Naive thymus-derived CD4-positive, alpha-beta T cell (primary cell): ENCODE measurements at places on chromosomes 3 and 15. TPM values are rescaled to one million over a fixed set of nuclear protein-coding genes. Genes with fewer than 3 reads are reported as not detected.

IL20RB gene
- 0.33 TPM for polyA plus RNA-seq

- peaks cover 14% of the 10 kb centered on the region for H3K4me1 ChIP-seq
- H3K27me3 ChIP-seq: no peaks in the 10 kb centered on the region
- H3K4me3 ChIP-seq: peak overlapping the region; percentile 70
- peak overlapping the region; percentile 65 for H3K27ac ChIP-seq
- no peaks in the 10 kb centered on the region for H3K36me3 ChIP-seq
These were observed 7.1 kb downstream of the CELSR3 start for GRCh38 chr3:48655606-48656005.

DNA sequence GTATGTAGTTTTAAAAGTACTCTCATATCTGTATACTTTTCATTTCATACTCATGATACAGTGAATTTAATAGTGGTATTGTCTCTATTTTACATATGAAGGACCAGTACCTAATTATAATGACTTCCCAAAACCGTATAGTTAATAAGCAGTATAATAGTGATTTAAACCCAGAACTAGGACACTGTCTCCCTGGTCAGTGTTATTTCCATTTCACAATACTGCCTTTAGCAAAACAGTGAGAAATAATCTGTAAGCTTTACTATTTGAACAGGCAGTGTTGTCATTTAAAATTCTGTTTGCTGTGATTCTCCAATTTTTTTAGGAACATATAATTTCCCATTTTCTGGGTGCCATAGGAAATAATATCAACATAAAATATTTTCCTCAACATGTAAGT lies 116.2 kb downstream of the TCF12 start:
- H3K4me3 ChIP-seq: no peak overlapping the region
- no peaks in the 10 kb centered on the region for H3K27me3 ChIP-seq
- DNase-seq: no peak
- no peaks in the 10 kb centered on the region for H3K36me3 ChIP-seq
- H3K4me1 ChIP-seq: peaks cover 19% of the 10 kb centered on the region

- H3K27ac ChIP-seq: no peak overlapping the region
- no peak for DNase-seq
- H3K27me3 ChIP-seq: no peaks in the 10 kb centered on the region
- no peaks in the 10 kb centered on the region for H3K4me1 ChIP-seq
- H3K4me3 ChIP-seq: no peak overlapping the region
These were observed 91.5 kb upstream of the FAM174B start for GRCh38 chr15:92747047-92747446.

DNA sequence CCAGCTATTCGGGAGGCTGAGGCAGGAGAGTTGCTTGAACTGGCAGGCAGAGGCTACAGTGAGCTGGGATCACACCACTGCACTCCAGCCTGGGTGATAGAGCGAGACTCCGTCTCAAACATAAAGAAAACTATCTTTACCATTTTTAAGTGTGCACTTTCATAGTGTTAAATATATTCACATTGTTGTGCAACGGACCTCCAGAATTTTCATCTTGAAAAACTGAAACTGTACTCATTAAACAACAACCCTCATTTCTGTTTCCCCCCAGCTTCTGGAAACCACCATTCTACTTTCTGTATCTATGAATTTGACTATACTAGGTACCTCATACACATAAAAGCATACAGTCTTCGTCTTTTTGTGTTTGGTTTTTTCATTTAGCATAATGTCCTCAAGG lies 375.1 kb downstream of the SHQ1 start:
- H3K4me1 ChIP-seq: no peaks in the 10 kb centered on the region
- H3K36me3 ChIP-seq: no peaks in the 10 kb centered on the region

GRCh38 chr3:21893242-21893641 lies 142.2 kb upstream of the ZNF385D start:
- H3K36me3 ChIP-seq: no peaks in the 10 kb centered on the region
- H3K27ac ChIP-seq: no peak overlapping the region
- H3K4me3 ChIP-seq: no peak overlapping the region
- no peaks in the 10 kb centered on the region for H3K4me1 ChIP-seq

DNA sequence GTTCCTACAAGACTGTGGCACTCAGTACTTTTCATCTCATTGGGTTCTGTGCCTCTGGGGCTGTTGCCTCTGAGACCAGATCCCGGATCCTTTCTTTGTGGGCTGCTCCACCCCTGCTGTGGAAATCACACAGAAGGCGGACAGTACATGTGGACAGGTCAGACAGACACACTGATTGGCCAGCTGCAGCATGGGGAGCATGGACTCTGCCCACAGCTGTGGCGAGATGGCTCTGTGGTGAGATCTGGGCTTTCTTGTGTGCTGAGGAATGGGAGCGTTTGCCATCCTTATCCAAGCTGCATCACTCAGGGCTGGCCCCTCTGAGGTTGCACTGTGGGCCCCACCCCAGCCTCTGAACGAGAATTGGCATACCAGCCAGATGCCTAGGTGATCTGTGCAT lies 147.0 kb downstream of the APBA2 start:
- peaks cover 9% of the 10 kb centered on the region for H3K4me1 ChIP-seq
- no peak overlapping the region for H3K4me3 ChIP-seq
- DNase-seq: no peak
- no peak overlapping the region for H3K27ac ChIP-seq
- peaks cover 4% of the 10 kb centered on the region for H3K36me3 ChIP-seq

DNA sequence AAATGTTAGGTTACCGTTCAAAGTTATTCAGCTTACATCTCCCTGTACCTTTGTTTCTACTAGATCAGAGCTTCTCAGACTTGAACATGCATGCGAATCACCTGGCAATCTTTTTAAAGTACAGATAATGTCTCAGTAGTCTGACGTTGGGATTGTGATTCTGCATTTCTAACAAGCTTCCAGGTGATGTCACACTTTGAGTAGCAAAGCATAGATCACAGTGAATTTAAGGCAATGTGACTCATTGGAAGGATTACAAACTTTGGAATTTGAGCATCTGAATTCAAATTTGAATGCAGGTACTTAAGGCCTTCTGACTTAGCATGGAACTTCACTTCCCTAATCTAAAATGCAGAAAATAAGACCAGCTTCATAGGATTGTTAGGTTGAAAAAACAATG lies 10.8 kb upstream of the ZMAT3 start:
- H3K4me3 ChIP-seq: no peak overlapping the region
- no peaks in the 10 kb centered on the region for H3K27me3 ChIP-seq
- no peak overlapping the region for H3K27ac ChIP-seq
- no peaks in the 10 kb centered on the region for H3K36me3 ChIP-seq
- DNase-seq: no peak
- no peaks in the 10 kb centered on the region for H3K4me1 ChIP-seq

DNA sequence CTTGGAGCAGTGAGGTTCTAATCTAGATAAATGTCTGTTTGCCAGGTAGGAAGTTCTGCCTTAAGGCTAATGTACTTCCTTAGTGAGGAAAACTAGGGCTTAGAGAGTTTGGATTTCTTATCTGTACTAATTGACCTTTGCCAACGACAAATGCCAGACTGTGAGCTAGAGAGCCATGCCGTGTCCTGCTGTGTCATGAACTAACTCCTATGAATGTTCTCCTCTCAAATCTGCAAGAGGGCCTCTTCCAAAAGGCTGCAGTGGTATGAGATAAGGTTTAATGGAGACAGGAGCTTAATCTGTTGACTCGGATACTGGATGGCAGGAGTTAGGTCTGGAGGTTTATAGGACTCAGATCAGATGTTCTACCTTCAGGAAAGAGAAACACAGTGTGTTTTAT lies 524.9 kb downstream of the NTRK3 start:
- no peaks in the 10 kb centered on the region for H3K27me3 ChIP-seq
- no peak overlapping the region for H3K27ac ChIP-seq
- no peak overlapping the region for H3K4me3 ChIP-seq
- DNase-seq: no peak

- H3K4me1 ChIP-seq: peaks cover 93% of the 10 kb centered on the region
- no peaks in the 10 kb centered on the region for H3K36me3 ChIP-seq
- peak overlapping the region; percentile 17 for H3K4me3 ChIP-seq
- peak overlapping the region; percentile 90 for H3K27ac ChIP-seq
These were observed 141.4 kb downstream of the FOXP1 start for GRCh38 chr3:71441925-71442651.

DNA sequence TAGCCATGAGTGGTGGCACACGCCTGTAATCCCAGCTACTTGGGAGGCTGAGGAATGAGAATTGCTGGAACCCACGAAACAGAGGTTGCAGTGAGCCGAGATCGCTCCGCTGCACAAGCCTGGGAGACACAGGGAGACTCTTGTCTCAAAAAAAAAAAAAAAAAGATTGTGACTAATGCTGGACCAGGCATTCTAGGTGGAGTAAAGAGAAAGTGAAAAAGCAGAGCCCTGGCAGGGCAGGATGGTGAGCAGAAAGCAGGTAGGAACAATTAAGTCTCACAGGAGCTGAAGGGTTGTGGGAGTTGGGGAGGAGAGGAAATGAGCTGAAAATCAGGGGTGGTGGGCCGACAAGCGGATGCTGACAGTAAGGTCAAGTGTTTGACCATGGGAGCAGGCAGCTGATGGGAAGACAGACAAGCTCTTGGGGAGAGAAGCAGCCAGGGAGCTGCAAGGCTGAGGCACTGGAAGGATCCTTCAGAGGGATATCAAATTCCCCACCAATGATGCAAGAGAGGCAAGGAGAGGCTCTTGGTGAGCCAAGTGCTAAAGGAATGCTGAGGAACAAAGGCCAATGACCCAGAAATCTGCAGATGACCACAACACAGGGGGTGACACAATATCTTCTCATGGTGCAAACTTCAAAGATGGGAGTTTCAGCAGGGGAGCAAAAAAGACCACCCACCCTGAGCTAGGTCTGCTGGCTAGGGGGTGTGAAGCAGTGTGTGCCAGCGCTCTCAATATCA lies 251.1 kb downstream of the ULK4 start:
- DNase-seq: no peak
- H3K4me1 ChIP-seq: no peaks in the 10 kb centered on the region
- H3K4me3 ChIP-seq: no peak overlapping the region

CHRD gene
- polyA plus RNA-seq: not detected

- no peaks in the 10 kb centered on the region for H3K36me3 ChIP-seq
- no peak overlapping the region for H3K27ac ChIP-seq
- no peak for DNase-seq
- no peaks in the 10 kb centered on the region for H3K27me3 ChIP-seq
- H3K4me1 ChIP-seq: no peaks in the 10 kb centered on the region
- no peak overlapping the region for H3K4me3 ChIP-seq
These were observed 173.3 kb upstream of the GOLIM4 start for GRCh38 chr3:168269001-168269400.

DNA sequence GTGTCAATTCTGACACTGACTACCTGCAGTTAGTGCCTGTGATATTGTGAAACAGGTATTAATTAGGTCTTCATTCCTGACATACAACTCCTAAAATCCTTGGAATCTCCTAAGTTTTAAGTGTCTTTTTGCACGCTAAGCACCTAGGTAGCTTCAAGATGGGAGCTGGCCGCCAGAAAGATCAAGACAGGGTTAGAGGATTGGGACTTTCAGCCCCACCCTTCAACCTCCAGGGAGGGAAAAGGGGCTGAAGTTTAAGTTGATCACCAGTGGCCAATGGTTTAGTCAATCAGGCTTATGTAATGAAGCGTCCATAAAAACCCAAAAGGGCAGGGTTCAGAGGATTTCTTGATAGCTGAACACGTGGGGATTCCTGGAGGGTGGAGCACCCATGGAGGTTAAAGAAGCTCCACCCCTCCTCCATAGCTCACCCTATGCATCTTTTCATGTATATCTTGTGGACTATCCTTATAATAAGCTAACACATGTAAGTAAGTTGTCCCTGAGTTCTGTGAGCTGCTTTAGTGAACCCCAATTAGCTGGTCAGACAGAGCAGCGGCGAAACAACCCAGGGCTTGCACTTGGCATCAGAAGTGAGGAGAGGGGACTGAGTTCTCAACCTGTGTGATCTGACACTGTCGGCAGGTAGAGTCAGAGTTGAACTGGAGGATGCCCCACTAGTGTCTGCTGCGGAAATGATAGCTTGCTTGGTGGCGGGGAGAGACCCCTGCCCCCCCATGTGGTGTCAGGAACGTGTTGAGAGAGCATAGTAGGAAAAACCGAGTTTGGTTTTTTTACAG lies 12.8 kb upstream of the SRP14 start:
- no peak overlapping the region for H3K4me3 ChIP-seq
- H3K27ac ChIP-seq: no peak overlapping the region
- no peaks in the 10 kb centered on the region for H3K36me3 ChIP-seq
- H3K4me1 ChIP-seq: peaks cover 70% of the 10 kb centered on the region
- no peaks in the 10 kb centered on the region for H3K27me3 ChIP-seq

GRCh38 chr15:76033438-76033837 lies 21.2 kb upstream of the NRG4 start:
- no peak for DNase-seq
- no peak overlapping the region for H3K27ac ChIP-seq
- no peak overlapping the region for H3K4me3 ChIP-seq
- H3K36me3 ChIP-seq: no peaks in the 10 kb centered on the region

DNA sequence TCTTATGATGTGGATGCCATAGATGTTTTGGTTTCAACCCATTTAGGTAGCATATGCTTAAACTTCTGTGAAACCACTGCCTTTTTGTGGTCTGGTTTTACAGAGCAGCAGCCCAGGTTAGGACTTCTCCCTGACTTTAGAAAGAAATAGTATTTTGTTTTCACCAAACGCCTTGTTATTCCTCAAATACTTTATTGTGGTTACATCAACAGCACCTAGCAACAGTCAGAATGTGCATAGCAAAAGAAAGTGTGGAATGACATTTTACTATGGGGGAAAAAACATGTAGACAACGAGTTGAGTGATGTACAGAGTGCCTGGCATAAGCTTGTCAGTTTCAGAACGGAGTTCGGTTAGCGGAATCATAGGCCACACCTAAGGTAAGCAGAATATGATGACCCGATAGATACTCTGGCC lies 159.2 kb downstream of the TPRG1 start:
- peaks cover 38% of the 10 kb centered on the region for H3K4me1 ChIP-seq
- H3K4me3 ChIP-seq: peak overlapping the region; percentile 18
- DNase-seq: peak; percentile 19
- H3K27ac ChIP-seq: no peak overlapping the region
- H3K27me3 ChIP-seq: no peaks in the 10 kb centered on the region

- no peak within 1 kb of the TSS for H3K27ac ChIP-seq
- no peaks in the 10 kb centered on the region for H3K36me3 ChIP-seq
- no peaks in the 10 kb centered on the region for H3K4me1 ChIP-seq
- H3K27me3 ChIP-seq: peaks cover 3% of the 10 kb centered on the region
- H3K4me3 ChIP-seq: peak within 1 kb of the TSS; percentile 20
These were observed at the start of gene ONECUT1 for GRCh38 chr15:52790169-52790708. Gene ONECUT1, minus strand, starts transcription at chr15:52790336. Its CDS starts 452 bp downstream, at chr15:52789884.

- H3K4me3 ChIP-seq: no peak overlapping the region
- H3K27ac ChIP-seq: no peak overlapping the region
- H3K36me3 ChIP-seq: peaks cover 6% of the 10 kb centered on the region
These were observed 57.1 kb downstream of the CALML4 start for GRCh38 chr15:68148039-68148438.

GRCh38 chr3:151538456-151539393 lies 77.9 kb upstream of the IGSF10 start:
- no peak overlapping the region for H3K4me3 ChIP-seq
- no peak for DNase-seq
- no peaks in the 10 kb centered on the region for H3K4me1 ChIP-seq
- H3K27ac ChIP-seq: no peak overlapping the region
- no peaks in the 10 kb centered on the region for H3K27me3 ChIP-seq
- H3K36me3 ChIP-seq: no peaks in the 10 kb centered on the region

DNA sequence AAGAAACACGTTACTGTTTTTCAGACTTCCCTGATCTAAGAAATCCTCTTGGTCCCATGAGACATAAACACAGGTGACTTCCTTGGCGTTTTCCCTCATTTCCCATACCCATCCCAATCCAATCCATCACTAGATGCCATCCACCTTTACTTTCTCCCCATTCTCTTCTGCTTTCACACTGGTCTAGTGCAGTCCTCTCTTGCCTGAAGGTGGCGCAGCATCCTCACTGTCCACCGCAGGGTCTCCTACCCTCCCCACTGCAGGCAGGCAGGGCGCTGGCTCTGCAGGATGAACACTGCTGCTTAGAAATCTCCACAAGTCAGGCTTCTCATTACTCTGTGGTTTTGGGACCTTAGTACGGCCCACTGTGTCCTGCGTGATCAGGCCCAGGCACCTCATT lies 58.2 kb downstream of the RAB7A start:
- peaks cover 50% of the 10 kb centered on the region for H3K4me1 ChIP-seq
- peak; percentile 73 for DNase-seq
- H3K36me3 ChIP-seq: no peaks in the 10 kb centered on the region
- no peak overlapping the region for H3K4me3 ChIP-seq
